ENCODE measurements at places on chromosomes 2 and 18.

DNA sequence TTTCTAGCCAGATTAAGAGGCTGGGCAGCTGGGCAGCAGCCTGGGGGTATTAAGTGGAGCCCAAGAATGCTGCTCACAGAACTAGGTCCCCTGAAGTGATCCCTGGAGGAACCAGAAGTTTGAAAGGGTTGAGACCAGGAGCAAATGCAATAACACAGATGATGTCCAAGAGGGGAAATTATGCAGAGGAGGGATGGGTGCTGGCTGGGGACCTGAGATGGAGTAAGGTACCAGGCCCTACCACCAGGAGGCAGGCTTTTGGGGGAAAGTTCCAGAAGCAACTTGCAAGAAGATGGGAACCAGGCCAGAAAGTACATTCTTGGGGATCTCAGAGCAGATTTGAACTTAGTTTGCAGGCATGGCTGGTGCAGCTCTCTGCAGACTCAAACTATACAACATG is 175.1 kb downstream of the NCK2 start:
- peak; percentile 32 for DNase-seq

- no peak for DNase-seq
Observed at GRCh38 chr2:105592288-105592687, 152.4 kb upstream of the NCK2 start.

DNA sequence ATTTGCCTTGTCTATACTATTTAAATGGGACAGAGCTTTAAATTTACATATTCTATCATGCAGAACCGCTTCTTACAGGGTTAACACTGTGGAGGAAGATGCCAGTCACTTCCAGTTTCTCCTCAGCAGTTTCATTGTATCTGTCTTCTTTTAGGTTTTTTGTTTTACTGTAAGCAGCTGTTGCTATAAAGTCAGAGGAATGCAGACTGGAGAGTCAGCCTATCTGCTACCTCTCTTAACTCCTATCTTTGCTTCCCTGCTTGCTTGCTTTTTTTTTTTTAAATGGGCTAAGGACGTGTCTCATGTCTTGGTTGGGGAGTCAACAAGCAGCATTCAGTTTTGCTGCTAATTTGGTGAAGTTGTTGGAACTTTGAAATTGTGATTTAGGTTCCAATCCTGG is 8.9 kb downstream of the EPC2 start:
- DNase-seq = no peak

- DNase-seq = no peak
Observed at GRCh38 chr2:58666323-58666970, 425.3 kb upstream of the FANCL start.

DNA sequence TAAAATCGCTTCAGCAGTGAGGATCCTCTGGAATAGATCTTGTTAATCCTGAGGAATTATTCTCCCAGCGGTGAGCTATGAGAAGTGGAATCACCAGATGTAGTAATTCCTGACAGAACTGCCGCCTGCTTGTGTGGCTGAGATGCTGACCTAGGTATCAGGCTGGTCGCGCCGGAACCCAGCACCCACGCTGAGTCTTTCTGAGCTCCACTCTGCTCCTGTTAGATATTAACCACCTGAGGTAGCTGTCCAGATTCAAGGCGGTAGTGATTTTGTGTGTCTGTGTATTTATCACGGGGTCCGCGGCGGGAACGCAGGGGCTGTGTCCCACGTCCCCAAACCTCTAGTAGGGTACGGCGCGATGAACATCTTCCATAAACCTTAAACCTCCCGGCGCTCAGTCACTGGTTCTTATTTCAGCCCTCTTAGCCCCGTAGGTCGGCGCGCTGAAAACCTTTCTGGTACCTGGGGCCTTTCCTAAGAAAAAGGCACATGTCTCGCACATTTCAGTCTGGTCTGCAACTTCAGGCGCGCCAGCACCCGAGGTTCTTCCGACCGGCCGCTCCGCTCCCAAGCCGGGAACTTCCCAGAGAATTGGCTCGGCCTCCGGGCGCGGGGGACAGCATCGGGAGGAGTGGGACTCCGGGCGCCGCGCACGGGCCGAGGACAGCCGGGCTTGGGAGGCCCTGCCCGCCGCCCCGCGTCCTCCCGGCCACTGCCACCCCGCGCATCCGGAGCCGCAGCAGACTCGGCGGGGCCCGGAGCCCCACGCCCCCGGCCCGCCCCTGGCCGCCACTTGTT is 542 bp upstream of the CNNM3 start:
- DNase-seq = peak; percentile 50

- DNase-seq = peak; percentile 55
Observed at GRCh38 chr2:40488927-40489677, 37.2 kb upstream of the SLC8A1 start.

DNA sequence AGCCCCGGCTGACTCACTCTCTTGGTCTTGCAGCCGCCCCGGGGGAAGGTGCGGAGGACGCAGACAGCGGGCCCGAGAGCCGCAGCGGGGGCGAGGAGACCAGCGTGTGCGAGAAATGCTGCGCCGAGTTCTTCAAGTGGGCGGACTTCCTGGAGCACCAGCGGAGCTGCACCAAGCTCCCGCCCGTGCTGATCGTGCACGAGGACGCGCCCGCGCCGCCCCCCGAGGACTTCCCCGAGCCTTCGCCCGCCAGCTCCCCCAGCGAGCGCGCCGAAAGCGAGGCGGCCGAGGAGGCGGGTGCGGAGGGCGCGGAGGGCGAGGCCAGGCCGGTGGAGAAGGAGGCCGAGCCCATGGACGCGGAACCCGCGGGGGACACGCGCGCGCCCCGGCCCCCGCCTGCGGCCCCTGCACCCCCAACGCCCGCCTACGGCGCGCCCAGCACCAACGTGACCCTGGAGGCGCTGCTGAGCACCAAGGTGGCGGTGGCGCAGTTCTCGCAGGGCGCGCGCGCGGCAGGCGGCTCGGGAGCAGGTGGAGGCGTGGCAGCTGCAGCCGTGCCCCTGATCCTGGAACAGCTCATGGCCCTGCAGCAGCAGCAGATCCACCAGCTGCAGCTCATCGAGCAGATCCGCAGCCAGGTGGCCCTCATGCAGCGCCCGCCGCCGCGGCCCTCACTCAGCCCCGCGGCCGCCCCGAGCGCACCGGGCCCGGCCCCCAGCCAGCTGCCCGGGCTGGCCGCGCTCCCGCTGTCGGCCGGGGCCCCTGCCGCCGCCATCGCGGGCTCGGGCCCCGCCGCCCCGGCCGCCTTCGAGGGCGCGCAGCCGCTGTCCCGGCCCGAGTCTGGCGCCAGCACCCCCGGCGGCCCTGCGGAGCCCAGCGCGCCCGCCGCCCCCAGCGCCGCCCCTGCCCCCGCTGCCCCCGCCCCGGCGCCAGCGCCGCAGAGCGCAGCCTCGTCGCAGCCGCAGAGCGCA is 12.7 kb downstream of the SALL3 start:
- no peak for DNase-seq

GRCh38 chr2:232042911-232043574 is 81.5 kb downstream of the DIS3L2 start:
- peak; percentile 17 for DNase-seq

- DNase-seq = peak; percentile 67
Observed at GRCh38 chr18:22467760-22468553, 50.2 kb upstream of the CTAGE1 start.

DNA sequence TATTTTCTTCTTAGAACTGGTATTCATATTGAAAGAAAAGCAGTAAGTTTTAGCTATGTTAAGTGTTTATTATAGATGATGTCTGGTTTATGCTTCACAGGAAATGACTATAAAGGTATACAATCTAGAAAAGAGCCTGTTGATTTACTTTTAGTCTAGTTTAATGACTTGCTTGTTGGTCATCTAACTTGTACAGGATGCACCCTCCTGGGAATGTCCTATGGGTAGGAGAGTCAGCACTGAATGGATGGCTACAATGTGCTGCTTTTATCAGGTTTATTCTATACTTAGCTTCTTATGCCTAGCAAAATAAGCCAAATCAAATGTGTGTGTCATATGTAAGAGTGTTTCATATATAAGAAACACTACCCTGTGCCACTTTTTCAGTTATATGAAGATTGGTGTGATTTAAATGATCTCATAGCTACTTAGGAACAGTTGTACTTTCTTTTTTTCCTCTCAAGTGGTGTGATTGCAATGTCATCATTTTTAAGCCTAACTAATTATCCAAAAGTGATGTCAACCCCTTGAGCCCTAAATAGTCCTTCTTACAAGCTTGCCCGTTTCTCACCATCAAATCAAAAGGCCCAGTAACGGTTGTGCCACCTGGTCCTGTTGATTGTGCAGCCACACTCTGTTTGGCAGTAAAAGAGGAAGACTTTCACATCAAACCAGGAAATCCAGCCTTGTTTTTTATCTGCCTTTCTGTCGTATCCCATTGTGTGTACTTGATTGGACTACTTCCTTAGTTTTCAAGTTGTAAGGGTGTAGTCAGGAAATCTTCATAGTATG is 176.0 kb downstream of the DIS3L2 start:
- no peak for DNase-seq

- DNase-seq = no peak
Observed at GRCh38 chr2:113298176-113298575, 19.5 kb upstream of the PAX8 start.

GRCh38 chr2:217794133-217794986 is 208.4 kb downstream of the TNS1 start:
- DNase-seq = peak; percentile 1

GRCh38 chr18:904218-905090 is at the start of gene ADCYAP1:
ADCYAP1 (plus strand) TSS chr18:904871; CDS start chr18:905387, 516 bp downstream.
- DNase-seq = peak; percentile 28

DNA sequence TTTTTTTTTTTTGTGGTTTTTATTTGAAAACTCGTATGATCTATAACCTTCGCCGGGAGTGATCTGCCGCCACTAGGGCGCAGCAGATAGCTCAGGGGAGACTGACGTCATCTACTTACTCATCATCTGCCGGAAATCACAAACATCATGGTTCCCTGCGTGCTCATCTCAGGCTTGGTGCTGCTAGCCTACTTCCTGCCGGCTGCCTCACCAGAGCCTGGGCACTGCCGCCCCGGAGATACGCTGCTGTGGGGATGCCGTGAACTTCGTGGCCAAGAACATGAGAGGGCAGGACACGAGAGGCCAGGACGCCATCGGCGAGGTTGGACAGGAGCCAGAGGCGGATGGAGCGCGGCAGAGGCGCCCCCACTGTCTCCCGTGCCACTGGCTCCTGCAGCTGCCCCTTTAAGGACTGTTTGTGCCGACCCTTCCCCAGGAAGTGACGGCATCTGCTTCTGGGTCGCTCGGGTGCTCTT is 68.8 kb downstream of the DOK6 start:
- DNase-seq = no peak

DNA sequence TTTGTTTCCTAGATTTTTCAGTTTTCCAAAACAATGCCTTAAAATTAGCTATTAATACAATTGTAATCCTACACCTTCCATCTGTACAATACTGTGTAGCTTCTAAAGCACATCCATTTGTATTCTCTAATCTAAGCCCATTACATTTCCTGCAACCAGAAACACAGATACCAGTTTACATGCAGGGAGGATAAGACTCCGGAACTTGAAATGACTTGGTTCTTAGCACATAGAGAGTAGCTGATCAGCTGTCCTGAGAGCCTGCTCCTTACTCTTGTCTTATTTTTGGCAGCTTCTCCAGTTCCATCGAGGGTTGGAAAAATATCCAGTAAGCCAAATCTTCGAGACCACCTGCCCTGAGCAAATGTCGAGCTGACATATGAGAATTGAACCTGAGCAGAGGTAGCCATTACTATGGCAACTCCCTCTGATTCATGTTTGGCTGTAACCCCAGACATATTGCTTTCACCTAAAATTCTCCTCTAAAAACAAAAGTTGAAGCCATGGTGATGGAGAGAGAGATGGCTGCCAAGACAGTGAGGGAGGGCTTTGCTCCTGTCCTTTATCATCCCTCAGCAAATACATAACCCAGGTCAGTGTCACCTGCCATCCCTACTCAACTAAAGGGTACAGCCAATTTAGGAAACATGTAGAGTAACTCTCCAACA is 542.8 kb downstream of the IRS1 start:
- no peak for DNase-seq

- no peak for DNase-seq
Observed at GRCh38 chr2:196131949-196132925, 39.1 kb downstream of the STK17B start.

DNA sequence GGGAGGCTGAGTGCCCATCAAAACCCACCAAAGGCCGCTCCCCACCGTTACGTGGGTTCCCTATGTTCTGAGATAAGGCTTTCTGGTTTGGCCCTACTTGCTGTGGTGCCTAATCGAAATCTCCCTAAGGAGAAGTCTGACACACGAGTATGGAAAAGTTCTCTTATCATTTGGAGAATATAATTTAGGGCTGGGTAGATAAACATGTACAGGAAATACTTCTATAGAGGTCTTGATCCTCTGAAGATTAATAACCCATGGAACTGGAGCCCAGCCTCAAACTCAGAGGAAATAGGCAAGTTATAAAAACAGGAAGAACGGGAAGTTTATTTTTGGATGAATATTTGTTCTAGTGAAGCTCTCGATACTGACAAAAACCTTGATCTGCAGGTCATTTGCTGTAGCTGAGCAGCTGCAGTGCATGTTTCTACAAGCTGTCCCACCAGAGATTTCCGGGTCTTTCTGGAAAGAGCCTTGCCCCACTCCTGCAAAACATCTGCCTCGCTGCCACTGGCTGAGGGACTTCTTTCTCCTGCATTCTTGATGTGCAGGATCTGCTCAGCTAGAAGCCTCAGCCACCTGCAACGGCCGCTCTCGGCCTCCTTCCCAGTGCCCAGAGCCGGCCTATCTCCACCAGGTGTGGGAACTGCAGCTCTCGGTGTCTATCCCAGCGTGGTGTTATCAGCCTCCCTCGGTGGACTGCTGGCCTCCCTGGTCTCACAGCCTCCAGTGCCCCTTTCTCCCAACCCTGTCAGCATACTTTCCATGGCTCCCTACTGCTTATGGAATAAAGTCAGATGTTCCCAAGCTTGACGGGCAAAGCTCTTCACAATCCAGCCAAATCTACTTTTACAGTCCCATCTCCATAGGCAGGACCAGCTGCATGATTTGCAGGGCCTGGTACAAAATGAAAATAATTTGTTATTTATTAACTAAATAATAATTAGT is 48.6 kb downstream of the SPRED2 start:
- DNase-seq = no peak

DNA sequence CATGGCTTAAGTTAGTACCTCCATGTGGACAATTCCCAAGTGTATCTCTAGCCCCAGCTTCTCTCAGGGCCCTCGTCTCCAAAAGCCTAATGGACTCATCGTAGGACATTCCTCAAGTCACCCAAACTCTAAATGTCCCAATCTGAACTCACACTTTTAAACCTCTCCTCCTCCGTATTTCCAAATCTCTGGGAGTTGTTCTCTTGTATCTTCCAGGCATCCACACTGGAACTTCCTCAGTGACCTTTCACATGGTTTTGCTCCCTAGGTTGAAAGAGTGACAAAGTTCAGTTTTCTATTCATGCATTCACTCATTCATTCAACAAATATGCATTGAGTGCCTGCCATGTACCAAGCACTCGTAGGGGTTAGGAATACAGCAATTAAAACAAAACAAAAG is 220.2 kb downstream of the ALPK2 start:
- no peak for DNase-seq

GRCh38 chr2:33617401-33617800 is 18.3 kb upstream of the FAM98A start:
- DNase-seq = no peak

- no peak for DNase-seq
Observed at GRCh38 chr2:100239486-100240210, 82.7 kb downstream of the LONRF2 start.

DNA sequence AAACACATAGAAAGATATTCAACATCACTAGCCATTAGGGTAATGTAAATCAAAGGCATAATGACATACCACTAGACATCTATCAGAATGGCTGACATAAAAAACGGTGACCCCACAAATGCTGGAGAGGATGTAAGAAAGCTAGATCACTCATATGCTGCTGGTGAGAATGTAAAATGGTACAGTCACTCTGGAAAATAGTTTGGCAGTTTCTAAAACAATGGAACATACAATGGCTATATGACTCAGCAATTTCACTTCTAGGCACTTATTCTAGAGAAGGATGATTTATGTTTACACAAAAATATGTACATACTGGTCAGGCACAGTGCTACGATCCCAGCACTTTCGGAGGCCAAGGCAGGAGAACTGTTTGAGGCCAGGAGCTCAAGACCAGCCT is 87.3 kb downstream of the COLEC12 start:
- no peak for DNase-seq
